ENCODE measurements at places on chromosomes 1 and 21. TPM values are rescaled to one million over a fixed set of nuclear protein-coding genes. Genes with fewer than 3 reads are reported as not detected.

DPH2 gene
- 34.8 TPM for polyA plus RNA-seq

ITLN1 gene
- polyA plus RNA-seq: not detected

NRAS gene
- 29.2 TPM for polyA plus RNA-seq

SYNC gene
- polyA plus RNA-seq: 7.6 TPM

CCDC190 gene
- not detected for polyA plus RNA-seq

TFB2M gene
- polyA plus RNA-seq: 13.7 TPM

CD164L2 gene
- polyA plus RNA-seq: 1.4 TPM

SYT2 gene
- polyA plus RNA-seq: 0.01 TPM
